Naive thymus-derived CD8-positive, alpha-beta T cell (primary cell): ENCODE measurements at places on chromosomes 6 and 20. TPM values are rescaled to one million over a fixed set of nuclear protein-coding genes. Genes with fewer than 3 reads are reported as not detected.

BIRC7 gene
- not detected for total RNA-seq

KIF25 gene
- not detected for total RNA-seq

NANP gene
- 1.6 TPM for total RNA-seq

RIMS1 gene
- total RNA-seq, result not detected

HLA-DMB gene
- 23.5 TPM for total RNA-seq

RIMS4 gene
- total RNA-seq, result not detected

SLCO4A1 gene
- 1.4 TPM for total RNA-seq

LY6G6D gene
- total RNA-seq, result not detected

SHLD1 gene
- total RNA-seq, result 11.2 TPM

KCNG1 gene
- 2.3 TPM for total RNA-seq

TCP11 gene
- total RNA-seq, result not detected

GMEB2 gene
- 26.6 TPM for total RNA-seq

TMEM30A gene
- total RNA-seq, result 68.3 TPM

REPS1 gene
- 69.9 TPM for total RNA-seq

EPPIN gene
- total RNA-seq, result not detected

WFDC10B gene
- not detected for total RNA-seq

COL12A1 gene
- not detected for total RNA-seq

DOK5 gene
- not detected for total RNA-seq

PBOV1 gene
- total RNA-seq, result not detected

NKX2-4 gene
- not detected for total RNA-seq

RSPO3 gene
- total RNA-seq, result not detected

SMPDL3A gene
- not detected for total RNA-seq

ZSCAN16 gene
- 13.9 TPM for total RNA-seq

GPR6 gene
- not detected for total RNA-seq

LRRC1 gene
- total RNA-seq, result 2.5 TPM

TAAR1 gene
- not detected for total RNA-seq

RIPPLY2 gene
- total RNA-seq, result not detected

SLPI gene
- not detected for total RNA-seq

CASS4 gene
- total RNA-seq, result 11.6 TPM

RNF144B gene
- total RNA-seq, result 4.6 TPM

ZC2HC1B gene
- not detected for total RNA-seq

PCIF1 gene
- 77.7 TPM for total RNA-seq

BPIFB2 gene
- not detected for total RNA-seq

PRDM13 gene
- total RNA-seq, result not detected

KHDC1L gene
- total RNA-seq, result not detected

GABRR1 gene
- total RNA-seq, result not detected

TRIM40 gene
- not detected for total RNA-seq

DACT2 gene
- not detected for total RNA-seq

SPEF1 gene
- total RNA-seq, result 0.33 TPM

OLIG3 gene
- total RNA-seq, result not detected

XKR7 gene
- not detected for total RNA-seq

ARFRP1 gene
- 106 TPM for total RNA-seq

FRK gene
- not detected for total RNA-seq

TRIM31 gene
- not detected for total RNA-seq

NMBR gene
- not detected for total RNA-seq

POM121L2 gene
- total RNA-seq, result not detected

MUCL3 gene
- total RNA-seq, result not detected

AKAP12 gene
- total RNA-seq, result not detected

GNAS-AS1 gene
- 1.3 TPM for total RNA-seq

GJA1 gene
- total RNA-seq, result not detected

ERVFRD-1 gene
- not detected for total RNA-seq

GPX6 gene
- total RNA-seq, result not detected

TTBK1 gene
- total RNA-seq, result not detected

TMEM217 gene
- total RNA-seq, result 0.96 TPM

RFX6 gene
- total RNA-seq, result not detected
